Fibroblast of the aortic adventitia (primary cell): ENCODE measurements at places on chromosomes 2 and 18. TPM values are rescaled to one million over a fixed set of nuclear protein-coding genes. Genes with fewer than 3 reads are reported as not detected.

The LINC00305 gene
- total RNA-seq: not detected in 2 replicates

The HAAO gene
- 0.90 and 5.4 TPM in 2 replicates for total RNA-seq

The CCDC68 gene
- total RNA-seq: 0.16 and 7.4 TPM in 2 replicates

The ITGA4 gene
- 8.9 and 27.6 TPM in 2 replicates for total RNA-seq

The DCDC2C gene
- total RNA-seq: not detected in 2 replicates

The NMS gene
- total RNA-seq: not detected in 2 replicates

The RFX8 gene
- total RNA-seq: 5.3 and 24.1 TPM in 2 replicates

The EDAR gene
- total RNA-seq: not detected in 2 replicates

The ABHD1 gene
- 0.09 TPM in 1 of 2 replicates, not detected in the other for total RNA-seq

The MITD1 gene
- 19.1 and 30.1 TPM in 2 replicates for total RNA-seq

The TNS1 gene
- 54.5 and 116 TPM in 2 replicates for total RNA-seq

The PXDN gene
- 55.5 and 137 TPM in 2 replicates for total RNA-seq

The HOXD13 gene
- not detected in 2 replicates for total RNA-seq

The LYG2 gene
- total RNA-seq: not detected in 2 replicates

The FAM237A gene
- total RNA-seq: not detected in 2 replicates

The CCDC150 gene
- 4.0 and 19.7 TPM in 2 replicates for total RNA-seq

The STK36 gene
- 31.0 and 65.6 TPM in 2 replicates for total RNA-seq

The IGFBP2 gene
- total RNA-seq: 1.1 and 10.6 TPM in 2 replicates

The B3GNT7 gene
- 0.27 and 0.98 TPM in 2 replicates for total RNA-seq

The SNTG2 gene
- 0.09 TPM in 1 of 2 replicates, not detected in the other for total RNA-seq

The FSHR gene
- not detected in 2 replicates for total RNA-seq

The ZSWIM2 gene
- total RNA-seq: 0.18 TPM in 1 of 2 replicates, not detected in the other

The CRIM1 gene
- total RNA-seq: 100 and 108 TPM in 2 replicates

The ABHD3 gene
- 1.1 and 5.5 TPM in 2 replicates for total RNA-seq

The SMPD4 gene
- total RNA-seq: 17.6 and 22.5 TPM in 2 replicates

The EVX2 gene
- total RNA-seq: not detected in 2 replicates

The CNRIP1 gene
- 40.0 and 46.9 TPM in 2 replicates for total RNA-seq

The AQP12A gene
- not detected in 2 replicates for total RNA-seq

The GATA6 gene
- 22.5 and 34.0 TPM in 2 replicates for total RNA-seq

The UCN gene
- 0.27 and 1.1 TPM in 2 replicates for total RNA-seq

The SYT4 gene
- under 0.01 TPM in 1 of 2 replicates, not detected in the other for total RNA-seq

The PTPRN gene
- total RNA-seq: 0.36 and 1.8 TPM in 2 replicates

The TFCP2L1 gene
- under 0.01 TPM in 1 of 2 replicates, not detected in the other for total RNA-seq

The OTOF gene
- total RNA-seq: not detected in 2 replicates

The ASTL gene
- not detected in 2 replicates for total RNA-seq

The COL4A3 gene
- total RNA-seq: 0.08 and 1.3 TPM in 2 replicates

The SLC19A3 gene
- total RNA-seq: 0.18 and 1.6 TPM in 2 replicates

The PLGLB2 gene
- 2.3 TPM in 1 of 2 replicates, not detected in the other for total RNA-seq

The RNF138 gene
- 8.6 and 28.3 TPM in 2 replicates for total RNA-seq

The COLEC11 gene
- 0.09 and 0.65 TPM in 2 replicates for total RNA-seq

The VSNL1 gene
- total RNA-seq: 0.90 and 3.7 TPM in 2 replicates
